ENCODE measurements at places on chromosomes 7 and 10.

DNA sequence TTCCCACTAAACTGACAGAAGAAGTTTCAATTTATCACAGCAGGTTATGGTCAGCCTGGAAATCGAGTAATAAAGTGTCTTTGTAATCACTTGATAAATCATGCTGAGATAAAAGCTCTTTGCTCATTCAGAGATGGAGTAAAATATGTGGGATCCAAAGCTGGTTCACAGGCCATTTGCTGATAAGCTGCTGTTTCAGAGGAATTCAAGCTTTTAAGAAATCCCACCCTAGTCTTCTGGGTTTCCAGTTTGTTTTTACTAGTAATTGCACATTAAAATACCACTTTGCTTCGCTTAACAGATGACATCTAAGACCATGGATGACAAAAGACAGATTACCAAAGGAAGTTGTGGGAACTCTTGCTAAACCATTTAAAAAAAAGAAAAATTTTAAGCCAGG is 37.4 kb upstream of the CDK6 start:
- DNase-seq, result no peak

GRCh38 chr7:20407585-20408466 is 77.1 kb downstream of the ITGB8 start:
- DNase-seq, result no peak

- no peak for DNase-seq
Observed at GRCh38 chr10:121771966-121772365, 155.9 kb downstream of the ATE1 start.

- no peak for DNase-seq
Observed at GRCh38 chr7:18474944-18475343, 20.6 kb upstream of the HDAC9 start.

- DNase-seq, result no peak
Observed at GRCh38 chr7:39272111-39272510, 294.1 kb upstream of the YAE1 start.

- no peak for DNase-seq
Observed at GRCh38 chr10:124565565-124566221, 104.1 kb downstream of the LHPP start.

GRCh38 chr7:38512704-38513103 is 118.5 kb downstream of the AMPH start:
- DNase-seq, result no peak

- DNase-seq, result no peak
Observed at GRCh38 chr10:10497245-10497644, 520.4 kb upstream of the CELF2 start.
